SJSA1 (cell line): ENCODE measurements at places on chromosomes 6 and 20. TPM values are rescaled to one million over a fixed set of nuclear protein-coding genes. Genes with fewer than 3 reads are reported as not detected.

GRCh38 chr6:166075186-166075585 lies 92.5 kb downstream of the TBXT start:
- DNase-seq: no peak

GRCh38 chr6:14929291-14929690 lies 316.6 kb upstream of the JARID2 start:
- no peak for DNase-seq

DNA sequence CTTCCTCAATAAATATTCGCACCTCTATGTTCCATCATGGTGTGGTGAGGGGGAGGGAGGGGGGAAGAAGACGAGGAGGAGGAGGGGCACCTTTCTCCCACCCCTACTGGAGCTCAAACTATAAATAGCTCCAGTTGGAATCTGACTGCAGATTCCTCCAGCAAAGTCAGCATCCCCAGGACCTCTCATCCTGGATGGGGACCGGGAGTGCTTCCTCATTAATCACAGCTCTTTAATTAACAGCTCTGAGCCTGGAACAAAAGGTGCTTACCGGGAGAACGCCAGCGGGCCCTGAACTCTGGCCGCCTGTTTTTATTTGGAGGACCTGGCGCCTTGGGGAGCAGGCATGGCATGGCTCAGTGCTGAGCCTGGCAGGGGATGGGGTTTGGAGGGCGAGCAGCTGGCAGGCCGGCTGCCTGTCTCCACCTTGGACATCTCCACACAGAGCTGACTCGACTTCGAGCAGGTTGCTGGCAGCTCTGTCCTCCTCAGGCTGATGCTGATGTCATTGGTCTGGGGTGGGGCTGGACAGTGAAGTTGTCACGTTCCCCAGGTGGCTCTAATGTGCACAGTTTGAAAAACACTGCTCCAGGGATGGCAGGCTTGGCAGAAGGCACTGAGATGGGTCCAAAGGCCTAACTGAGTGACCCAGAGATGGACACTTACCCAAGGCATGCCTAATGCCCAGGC lies 180.4 kb downstream of the DHX35 start:
- no peak for DNase-seq

DNA sequence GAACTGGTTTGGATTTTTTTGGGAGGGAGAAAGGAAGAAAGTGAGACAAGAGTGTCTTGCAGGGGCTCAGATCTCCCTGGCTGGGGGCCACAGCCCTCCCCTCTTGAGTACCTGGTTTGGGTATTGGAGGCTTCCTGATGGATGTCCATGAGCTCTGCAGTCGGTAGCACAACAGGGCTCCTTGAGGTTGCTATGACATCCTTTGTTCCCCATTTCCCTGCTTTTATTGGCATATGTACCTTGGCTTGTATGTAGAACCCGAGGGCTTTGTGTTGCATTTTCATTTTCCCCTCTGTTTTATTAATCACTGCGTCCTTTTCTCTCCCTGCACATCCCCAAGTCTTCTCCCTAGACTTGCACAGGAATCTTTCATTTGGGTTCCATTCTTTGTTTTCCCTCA lies 355.5 kb upstream of the TSHZ2 start:
- no peak for DNase-seq

GRCh38 chr20:8671370-8671961 lies 397.4 kb upstream of the PLCB4 start:
- no peak for DNase-seq

DNA sequence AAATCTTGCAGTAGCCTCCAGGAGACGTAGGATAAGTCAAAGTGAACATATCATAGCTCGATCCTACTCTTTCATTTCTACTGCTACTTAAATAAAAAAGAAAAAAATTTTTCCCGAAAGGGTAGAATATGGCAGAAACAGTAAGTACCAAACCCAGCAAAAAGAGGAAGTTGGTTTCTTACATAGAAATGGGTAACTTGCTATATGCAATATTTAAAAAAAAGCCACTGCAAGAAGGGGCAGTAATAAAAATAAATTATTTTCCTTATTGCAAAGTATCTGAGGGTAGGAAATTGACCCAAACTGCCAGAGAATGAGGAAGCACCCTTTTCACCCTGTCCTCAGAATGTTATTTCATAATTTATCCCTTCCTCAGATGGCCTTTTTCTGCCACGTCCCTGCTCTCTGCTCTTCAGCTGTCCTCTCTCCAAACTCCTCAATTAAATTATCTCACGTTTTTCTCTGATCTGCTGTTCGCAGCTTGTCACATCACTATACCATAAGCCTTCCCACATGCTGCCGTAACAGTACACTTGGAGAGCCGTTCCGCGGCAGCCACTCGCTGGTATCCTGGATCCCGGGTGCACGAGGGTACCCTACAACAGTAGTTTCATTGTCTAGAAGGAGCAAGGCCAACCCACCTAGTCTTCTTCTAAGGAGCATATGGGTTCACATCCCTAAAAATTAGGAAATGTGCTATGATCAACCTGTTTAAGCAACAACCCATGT lies 149.6 kb downstream of the BACH2 start:
- no peak for DNase-seq

The TASP1 gene
- total RNA-seq: 9.0 and 11.3 TPM in 2 replicates

The MAS1 gene
- not detected in 2 replicates for total RNA-seq

The SLC22A2 gene
- total RNA-seq: not detected in 2 replicates
